ENCODE measurements at places on chromosomes 1 and 21. TPM values are rescaled to one million over a fixed set of nuclear protein-coding genes. Genes with fewer than 3 reads are reported as not detected.

LCE2B gene
- not detected for polyA plus RNA-seq

MFSD2A gene
- 0.73 TPM for polyA plus RNA-seq

MAP3K21 gene
- polyA plus RNA-seq: 1.8 TPM

ZFP69 gene
- polyA plus RNA-seq: 1.9 TPM

F3 gene
- 30.2 TPM for polyA plus RNA-seq

TTLL7 gene
- polyA plus RNA-seq: 45.7 TPM

FCAMR gene
- not detected for polyA plus RNA-seq

TRMT13 gene
- 12.9 TPM for polyA plus RNA-seq

LGR6 gene
- 4.0 TPM for polyA plus RNA-seq

FAM110D gene
- polyA plus RNA-seq: 0.19 TPM

All from Purkinje cell (primary cell).